GF-D8 (cell line): ENCODE measurements at places on chromosomes 5 and 9.

DNA sequence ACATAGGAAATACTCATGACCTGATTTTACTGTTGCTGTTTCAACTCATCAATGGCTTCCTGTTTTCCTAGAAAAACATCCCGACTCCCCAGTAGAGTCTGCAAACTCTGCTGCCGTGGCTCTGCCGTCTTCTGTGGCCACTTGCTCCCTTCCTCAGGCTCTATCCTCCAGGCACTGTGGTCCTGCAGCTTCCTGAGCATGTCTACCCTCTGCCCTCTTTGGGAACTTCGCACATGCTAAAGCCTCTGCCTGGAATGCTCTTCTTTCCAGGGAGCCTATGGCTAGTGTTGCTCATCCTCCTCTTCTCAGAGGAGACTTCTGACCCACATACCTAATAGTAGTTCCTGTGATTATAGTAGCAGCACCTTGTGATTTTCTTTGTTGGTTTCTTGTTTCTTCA, 256.9 kb downstream of the MAN2A1 start:
- DNase-seq, result no peak

- no peak for DNase-seq
Observed at GRCh38 chr5:173680660-173681242, 64.3 kb upstream of the BOD1 start.

- no peak for DNase-seq
Observed at GRCh38 chr9:78763424-78763823, 466.5 kb downstream of the PSAT1 start.

GRCh38 chr5:68459093-68459809, 243.7 kb downstream of the PIK3R1 start:
- no peak for DNase-seq

DNA sequence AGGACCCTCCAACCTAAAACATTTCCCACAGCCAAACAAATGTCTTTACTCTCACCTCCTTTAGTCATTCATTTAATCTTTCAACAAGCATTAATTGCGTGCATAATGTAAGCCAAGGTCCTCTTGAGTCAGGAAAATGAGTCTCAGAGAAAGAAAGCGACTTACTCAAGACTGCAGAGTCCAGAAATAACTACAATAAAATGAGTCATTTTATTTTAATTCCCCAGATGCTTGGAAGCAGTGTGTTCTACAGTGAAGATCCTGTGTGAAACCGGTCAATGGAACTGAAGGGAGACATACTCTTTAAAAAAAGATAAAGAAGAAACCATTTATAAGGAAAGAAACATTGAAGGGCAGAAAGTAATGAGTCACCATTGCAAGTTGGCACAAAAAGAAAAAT, 513.7 kb downstream of the CDK5RAP2 start:
- DNase-seq, result no peak

- no peak for DNase-seq
Observed at GRCh38 chr5:59256331-59256730, 637.2 kb downstream of the PDE4D start.

GRCh38 chr9:99955606-99956005, 49.2 kb downstream of the STX17 start:
- no peak for DNase-seq

DNA sequence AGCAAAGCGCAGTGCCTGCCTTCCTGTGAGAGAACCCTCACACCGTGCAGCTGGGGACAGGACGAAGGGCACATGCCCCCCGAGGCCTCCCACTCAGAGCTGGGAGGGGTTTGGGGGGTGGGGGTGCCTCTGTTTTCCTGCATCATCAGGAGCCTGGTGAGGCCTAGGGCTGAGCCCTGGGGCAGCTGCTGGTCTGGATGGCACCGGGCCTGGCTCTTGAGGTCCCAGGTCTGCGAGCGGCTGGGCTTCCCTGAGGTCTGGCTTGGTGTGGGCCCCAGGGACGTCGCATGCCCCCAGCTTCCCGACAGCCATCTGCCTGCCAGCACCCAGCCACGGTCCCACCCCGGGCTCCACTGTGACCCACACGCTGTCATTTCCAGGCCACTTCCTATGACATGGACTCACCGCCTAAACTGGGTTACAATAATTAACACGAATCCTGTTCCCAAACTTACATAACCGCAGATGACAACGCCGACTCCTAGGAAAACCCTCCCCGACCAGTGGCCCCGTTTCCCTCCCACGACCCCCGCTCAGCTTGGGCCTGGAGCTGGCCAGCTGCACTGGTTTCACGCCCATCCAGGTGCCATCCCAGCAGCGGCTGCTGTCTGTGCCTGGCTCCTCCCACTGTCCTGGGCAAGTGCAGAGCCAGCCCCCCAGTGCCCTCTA, 8.7 kb downstream of the NACC2 start:
- no peak for DNase-seq

DNA sequence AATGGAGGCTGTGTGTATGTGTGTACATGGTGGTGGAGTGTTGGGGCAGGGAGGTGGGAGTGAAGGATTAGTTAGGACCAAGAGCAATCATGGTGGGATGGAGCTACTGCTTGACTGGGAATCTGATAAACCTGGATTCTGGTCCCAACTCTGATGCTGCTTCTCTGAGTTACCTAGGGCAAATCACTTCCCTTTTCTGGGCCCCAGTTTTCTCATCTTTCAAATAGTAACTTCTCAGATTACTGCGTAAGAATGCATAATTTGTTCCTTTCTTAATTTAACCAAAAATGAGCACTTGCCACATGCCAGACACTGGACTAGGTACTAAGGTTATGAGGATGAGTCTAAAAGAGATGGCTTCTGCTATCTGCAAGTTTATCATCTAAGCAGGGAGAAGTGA, 20.8 kb upstream of the ANXA6 start:
- no peak for DNase-seq

DNA sequence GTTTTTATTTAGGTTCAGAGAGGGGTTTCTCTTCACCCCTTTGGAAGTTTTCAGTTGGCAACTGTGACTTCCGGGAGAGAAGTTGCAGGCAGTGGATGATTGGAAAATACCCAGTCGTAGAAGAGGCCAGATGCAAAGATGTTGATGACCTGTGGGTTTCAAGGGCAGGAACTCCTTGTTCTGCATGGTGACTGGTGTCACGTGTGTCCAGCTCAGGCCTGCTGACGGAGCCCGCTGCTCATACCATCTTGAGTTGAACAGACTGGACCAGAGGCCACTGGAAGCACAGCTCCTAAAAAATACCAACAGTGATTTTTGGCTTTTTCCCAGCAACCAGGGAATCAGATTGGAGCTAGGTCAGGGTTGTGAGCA, 243.9 kb upstream of the KLF4 start:
- no peak for DNase-seq

- DNase-seq, result no peak
Observed at GRCh38 chr5:132639706-132640130, 18.3 kb upstream of the IL13 start.

- no peak for DNase-seq
Observed at GRCh38 chr5:32928761-32929160, 217.6 kb downstream of the NPR3 start.

DNA sequence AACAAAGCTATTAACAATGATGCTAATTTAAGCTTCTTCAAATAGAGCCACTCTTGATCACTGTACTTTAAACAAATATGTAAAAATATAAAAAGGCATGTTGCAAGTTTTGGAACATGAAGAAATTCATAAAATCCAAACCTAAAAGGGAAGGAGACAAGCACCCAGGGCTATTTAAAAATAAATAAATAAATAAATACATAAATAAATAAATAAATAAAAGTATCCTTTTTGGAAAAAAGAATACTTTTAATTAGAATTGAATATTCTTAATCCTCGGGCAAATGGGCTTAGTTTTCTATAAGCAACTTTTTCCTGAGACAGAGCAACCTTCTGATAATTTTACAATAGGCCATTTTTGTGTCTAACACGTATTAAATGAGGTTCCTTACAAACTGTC, 147.5 kb upstream of the PCA3 start:
- DNase-seq, result no peak

DNA sequence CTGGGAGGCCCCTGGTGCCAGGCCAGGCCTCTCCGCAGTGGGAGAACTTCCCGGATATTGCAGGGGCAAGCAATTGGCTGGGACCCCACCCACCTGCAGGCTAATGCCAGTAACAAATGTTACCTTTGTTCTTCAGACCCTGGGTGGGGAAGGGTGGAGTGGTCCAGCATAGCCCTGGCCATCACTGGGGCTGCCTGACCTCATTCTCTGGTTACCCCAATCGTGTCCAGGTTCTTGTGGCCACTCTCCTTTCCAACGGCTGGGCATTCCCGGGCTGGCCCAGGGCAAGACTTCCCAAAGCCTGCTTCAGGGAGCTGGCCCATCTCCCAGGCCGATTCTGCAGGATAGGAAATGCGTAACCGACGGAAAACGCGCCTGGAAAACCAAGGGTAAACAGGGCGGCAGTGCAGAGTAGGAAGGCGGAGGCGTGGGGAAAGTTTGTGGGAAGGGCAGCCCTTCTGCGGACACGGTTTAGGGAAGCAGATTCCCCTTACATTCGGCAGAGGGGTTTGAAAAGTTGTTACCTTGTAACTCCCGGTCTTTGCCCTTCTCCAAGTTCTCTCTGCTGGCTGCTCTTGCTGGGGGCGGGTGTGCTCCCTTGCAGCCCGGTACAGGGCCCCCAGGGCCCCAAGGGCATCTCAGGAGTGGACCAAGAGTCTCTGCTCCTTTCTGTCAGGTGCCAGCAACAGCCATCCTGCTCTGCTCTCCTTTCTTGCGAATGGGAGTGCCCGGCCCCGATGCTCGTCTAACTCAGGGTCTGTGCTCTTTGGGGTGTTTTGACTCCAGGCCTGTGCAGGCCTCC, 3.5 kb downstream of the NRARP start:
- DNase-seq, result no peak

- DNase-seq, result no peak
Observed at GRCh38 chr5:72760259-72760658, 56.2 kb upstream of the TNPO1 start.

DNA sequence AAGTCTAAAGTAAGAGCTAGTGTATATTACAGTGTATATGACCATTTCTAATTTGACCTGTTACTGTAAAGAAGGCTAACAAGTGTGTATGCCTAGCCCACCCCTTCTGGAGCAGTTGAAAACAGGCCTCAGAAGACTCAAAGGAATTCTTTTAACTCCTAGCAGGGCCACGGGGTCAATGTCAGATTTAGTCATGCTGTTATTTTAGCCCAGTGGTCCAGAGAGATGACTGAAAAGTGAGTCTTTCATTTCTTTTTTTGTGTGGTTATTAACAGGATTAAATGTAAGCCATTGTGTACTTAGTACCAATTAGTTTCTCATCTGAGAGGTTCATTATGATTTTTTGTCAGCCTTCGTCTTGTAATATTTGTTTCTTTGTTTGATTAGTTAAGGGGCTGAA, 24.4 kb downstream of the ZCCHC7 start:
- DNase-seq, result no peak

DNA sequence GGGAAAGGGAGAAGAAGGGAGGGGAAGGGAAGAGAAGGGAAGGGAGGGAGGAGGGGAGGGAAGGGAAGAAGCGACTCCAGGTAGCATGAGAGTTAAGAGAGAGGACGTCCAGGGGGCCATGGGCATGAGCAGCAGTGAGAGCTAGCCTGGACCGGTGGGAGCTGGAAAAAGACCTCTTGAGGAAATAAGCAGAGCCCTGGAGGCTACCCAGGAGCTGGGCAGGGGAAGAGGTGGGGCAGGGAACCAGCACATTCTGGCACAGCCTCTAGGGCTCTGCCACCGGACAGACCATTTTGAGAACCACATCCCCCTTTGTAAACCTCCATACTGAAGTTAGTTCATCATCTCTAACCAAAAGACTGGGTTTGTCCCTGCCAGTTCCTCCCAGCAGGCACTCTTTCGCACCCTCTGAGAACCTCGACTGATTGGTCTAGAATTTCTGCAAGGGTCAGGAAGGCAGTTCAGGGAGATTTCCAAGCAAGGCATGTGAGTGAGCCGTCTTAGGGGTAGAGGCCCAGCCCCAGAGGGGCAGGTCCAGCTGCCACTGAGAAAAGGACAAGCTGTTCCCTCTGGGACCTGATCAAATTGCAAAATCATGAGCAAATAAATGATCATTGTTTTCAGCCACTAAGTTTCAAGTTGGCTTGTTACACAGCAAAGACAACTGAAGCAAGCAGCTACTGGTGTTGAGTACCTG, 11.6 kb downstream of the NAIF1 start:
- no peak for DNase-seq

DNA sequence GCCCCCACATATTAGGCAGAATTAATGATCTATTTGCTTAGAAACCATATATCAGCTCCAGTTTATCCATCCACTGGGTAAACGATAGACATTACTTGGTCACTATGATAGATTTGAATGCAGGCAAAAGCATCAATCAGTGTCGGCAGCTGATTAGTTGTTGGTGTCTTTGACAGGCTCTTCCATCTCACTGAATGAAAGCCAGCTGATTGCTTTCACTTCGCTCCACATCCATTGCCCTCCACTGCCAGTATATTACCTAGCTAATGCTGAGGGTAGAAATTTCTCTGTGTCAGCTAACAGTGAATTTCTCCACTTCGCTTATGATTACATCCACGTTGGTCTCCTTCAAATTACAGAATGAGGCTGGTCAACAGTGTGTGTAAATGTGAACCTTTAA, 821.3 kb upstream of the TYRP1 start:
- DNase-seq, result no peak

- DNase-seq, result no peak
Observed at GRCh38 chr5:130032807-130033206, 128.5 kb downstream of the CHSY3 start.

DNA sequence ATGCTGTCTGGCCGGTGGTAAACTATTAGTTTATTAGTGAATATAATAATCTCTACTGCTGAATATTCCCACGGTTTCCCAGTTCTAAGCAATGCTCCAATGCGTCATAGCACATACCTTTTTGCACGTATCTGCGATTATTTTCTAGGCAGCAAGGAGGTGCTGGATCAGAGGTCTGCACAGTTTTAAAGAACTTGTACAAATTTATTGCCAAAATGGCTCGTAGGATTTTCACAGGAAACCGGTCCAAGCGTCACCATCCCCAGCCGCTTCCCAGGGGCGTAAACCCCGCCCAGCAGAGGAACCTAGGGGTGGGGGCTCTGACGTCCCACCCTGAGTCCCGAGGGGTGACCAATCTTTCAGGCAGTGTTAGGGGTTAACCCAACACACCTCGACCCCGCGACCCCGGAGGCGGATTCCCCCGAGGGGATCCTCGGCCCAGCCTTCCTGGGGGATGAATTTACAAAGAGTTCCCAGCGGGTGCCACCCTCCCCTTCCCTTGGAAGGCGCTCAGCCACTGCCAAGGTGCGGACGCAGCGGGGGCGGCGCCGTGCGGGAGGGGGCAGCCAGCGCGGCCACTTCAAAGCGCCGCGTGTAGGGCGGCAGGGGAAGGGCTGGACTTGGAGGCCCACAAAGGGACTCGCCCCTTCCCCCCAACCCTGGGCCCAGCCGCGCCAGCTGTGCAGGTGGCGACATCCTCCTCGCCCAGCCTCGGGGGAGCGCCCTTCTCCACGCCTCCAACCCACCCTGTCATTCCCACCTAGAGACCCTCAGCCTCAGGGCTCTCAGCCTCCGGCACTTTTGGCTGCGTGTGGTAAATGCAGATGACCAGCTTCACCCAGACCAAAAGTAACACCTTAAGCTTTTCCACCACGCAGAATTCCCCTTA, 43.5 kb upstream of the TCF7 start:
- no peak for DNase-seq

GRCh38 chr9:114914139-114914538, 16.3 kb downstream of the TNFSF8 start:
- DNase-seq, result no peak
